Stimulated activated naive CD4-positive, alpha-beta T cell treated with Interleukin-2 at 50 U/mL for 16 hours (primary cell): ENCODE measurements at places on chromosomes 11 and 22.

- no peak for DNase-seq
Measured at GRCh38 chr11:129965248-129965647, 37.4 kb downstream of the PRDM10 start.

- DNase-seq, result no peak
Measured at GRCh38 chr11:26473216-26474194, 98.6 kb downstream of the MUC15 start.

DNA sequence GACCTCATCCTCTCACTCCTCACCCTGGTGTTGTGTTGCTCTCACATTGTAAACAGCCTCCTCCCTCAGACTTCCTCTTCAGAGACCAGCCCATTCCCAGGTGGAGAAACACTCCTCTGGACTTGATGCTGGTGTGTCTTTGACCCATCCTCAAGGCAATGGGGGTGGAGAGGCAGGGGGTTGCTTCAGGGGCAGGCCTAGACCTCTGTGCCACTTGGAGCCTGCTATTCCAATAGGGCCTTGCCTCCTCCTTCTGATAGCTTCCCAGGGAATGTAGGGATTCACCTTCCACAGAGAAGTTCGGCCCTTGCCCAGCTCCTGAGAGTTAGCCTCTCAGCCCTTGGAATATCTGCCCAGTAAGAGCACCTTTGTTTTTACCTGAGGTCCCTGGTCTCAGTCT, 606.6 kb upstream of the CADM1 start:
- no peak for DNase-seq

- no peak for DNase-seq
Measured at GRCh38 chr11:34480314-34480713, 33.3 kb downstream of the ELF5 start.

DNA sequence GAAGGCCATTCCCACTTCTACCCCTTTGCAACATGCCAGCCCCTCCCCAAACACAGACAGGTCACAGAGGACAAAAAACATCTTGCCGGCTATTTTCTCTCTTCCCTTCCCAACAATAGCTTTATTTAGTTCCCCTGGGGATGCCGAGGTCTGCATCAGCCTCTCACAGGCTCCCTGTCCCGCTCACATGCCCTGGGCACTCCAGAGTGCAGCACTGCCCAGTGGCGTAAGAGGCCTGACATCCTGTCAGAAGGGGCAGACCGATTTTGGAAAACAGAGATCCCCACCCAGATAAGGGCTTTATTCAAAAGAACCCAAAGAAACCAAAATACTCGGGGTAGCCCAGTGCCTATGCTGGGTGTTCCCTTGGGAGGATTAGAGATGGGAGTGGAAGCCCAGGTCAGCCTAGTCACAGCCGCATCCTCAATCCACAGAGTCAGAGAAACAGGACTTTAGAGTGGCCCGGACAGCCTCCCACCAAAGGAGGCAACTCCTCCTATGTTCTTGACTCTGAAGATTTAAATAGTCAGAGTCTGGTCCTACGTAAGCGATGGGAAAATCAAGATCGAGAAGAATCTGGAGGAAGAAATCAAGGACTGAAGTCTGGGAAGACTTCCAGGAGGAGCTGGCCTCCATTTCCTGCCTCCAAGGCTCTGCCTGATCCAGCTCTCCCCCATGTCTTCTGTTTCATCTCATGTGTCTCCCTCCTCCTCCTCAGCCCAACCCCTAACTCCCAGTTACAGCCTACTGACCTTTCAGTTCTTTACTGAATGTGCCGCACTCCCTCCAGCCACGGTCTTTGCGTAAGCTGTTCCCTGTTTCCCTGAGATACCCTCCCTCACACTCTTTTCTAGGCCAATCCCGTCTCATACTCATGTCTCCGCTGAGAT, 129.3 kb downstream of the FBXO7 start:
- no peak for DNase-seq

GRCh38 chr11:65793144-65793581, 6.3 kb downstream of the OVOL1 start:
- DNase-seq, result no peak

GRCh38 chr22:22022947-22023534, 40.5 kb upstream of the TOP3B start:
- DNase-seq, result no peak

GRCh38 chr11:86138958-86139357, 70.1 kb upstream of the PICALM start:
- peak; percentile 3 for DNase-seq

DNA sequence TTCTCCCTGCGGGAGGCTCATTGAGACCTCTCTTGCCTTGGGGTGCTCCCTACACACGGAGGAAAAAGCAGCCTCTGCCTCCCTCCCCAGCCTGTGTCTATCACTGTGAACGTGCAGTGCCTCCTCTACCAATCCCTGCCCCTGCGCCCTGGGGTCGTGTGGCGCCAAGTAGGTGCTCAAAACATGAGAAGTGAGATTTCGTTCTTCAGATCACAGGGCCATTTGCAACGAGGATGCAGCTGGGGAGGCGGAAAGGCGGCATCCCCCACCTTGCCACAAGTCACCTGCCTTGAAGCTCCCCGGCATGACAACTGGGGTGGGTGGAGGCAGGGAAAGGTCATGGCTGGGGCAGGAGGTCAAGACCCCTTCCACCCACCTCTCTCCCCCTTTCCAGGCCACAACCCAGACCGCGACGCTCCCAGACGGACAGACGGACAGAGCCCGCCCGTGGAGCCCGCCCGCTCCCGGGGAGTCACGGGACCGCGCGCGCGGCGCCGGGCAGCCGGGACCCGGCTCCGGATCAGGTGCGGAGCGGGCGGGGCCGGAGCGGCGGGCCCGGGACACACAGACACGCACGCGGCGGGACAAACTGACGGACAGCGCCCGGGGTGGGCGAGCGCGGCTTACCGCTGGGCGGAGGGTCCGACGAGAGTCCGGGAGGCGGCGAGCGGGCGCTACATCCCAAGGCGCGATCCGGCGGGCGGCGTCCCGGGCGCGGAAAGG, 485 bp downstream of the KCNJ4 start:
- DNase-seq, result no peak

DNA sequence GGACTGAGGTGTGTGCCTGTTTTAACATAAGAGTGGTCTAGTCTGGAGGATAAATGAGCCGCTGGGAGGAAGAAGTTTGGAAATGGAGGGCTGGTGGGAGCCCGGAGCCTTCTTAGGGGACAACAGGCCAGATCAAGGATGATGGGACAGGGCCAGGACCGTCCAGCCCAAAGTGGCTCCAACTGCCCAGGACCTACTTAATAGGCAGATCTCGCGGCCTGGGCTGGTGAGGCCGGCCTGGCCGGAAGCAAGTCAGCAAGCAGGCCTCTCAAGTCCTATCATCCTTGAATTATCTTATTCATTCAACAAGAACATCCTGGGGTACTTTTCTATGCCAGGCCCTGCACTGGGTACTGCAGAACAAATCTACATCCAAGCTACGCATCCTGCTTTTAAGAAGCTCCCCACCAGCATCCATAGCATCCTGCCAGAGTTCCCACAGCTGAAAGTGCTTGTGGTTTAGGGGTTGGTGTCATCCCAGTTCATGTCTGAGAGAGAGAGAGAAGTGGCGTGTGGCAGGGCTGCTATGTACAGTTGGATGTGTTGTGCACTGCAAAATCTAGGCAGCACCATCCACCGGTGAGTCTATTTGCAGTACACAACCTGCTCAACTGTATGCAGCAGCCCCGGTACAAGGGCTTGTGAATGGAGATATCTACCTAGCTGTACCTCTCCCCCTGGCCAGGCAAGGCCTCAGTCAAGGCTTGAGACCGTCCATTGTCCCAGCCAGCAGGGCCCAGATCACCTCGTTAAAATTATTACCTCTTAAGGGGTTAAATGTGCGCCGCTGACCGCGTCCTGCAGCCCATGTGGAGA, 82.1 kb downstream of the FBLN1 start:
- no peak for DNase-seq

- no peak for DNase-seq
Measured at GRCh38 chr11:83723999-83724398, 437.8 kb upstream of the CCDC90B start.

- DNase-seq, result no peak
Measured at GRCh38 chr11:71551711-71552110, 3.5 kb downstream of the KRTAP5-9 start.

- no peak for DNase-seq
Measured at GRCh38 chr11:110339456-110340250, 43.2 kb upstream of the RDX start.
